ENCODE measurements at places on chromosomes 4 and X. TPM values are rescaled to one million over a fixed set of nuclear protein-coding genes. Genes with fewer than 3 reads are reported as not detected.

GRCh38 chr4:150960079-150960478, 55.0 kb downstream of the LRBA start:
- no peak for DNase-seq

- DNase-seq, result peak; percentile 75
These were observed 32.9 kb downstream of the PIGG start for GRCh38 chr4:531721-532565.

DNA sequence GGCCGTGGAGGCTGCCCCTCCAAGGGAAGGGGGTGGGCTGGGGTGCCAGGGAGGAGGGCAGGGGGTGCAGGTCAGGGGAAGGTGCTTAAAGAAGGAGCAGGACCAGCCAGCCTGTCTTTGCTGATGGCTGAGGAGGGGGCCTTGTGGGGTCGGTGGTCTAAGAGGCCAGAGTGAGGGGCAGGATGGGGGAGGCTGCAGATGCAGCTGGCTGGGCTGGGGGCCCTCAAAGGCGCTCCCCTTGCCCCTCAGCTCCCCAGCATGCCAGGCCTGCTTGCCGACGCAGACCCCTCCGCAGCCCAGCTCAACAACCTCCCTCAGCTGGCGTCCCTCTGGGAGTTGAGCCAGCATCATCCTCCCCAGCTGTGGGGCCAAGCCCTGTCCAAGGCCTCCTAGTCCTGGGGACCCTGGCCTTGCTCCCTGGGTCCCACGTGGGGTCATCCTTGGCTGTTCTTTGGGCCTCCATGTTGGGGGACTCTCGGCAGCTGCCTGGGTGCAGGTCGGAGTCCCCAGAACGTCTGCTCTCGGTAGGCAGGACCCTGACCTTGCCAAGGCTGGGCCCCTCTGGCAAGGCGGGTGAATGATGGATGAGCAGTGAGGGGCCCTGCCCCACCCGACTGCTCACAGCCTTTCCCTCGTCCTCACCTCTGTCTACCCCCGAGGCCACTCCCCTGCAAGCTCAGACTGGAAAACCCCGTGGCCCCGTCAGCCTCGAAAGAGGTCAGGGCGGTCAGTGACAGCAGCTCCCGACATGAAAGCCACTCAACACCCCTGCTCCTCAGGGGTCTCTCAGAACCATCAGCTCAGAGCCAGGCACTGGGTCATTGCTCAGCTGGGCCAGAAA, 119.4 kb downstream of the FAM53A start:
- DNase-seq, result no peak

DNA sequence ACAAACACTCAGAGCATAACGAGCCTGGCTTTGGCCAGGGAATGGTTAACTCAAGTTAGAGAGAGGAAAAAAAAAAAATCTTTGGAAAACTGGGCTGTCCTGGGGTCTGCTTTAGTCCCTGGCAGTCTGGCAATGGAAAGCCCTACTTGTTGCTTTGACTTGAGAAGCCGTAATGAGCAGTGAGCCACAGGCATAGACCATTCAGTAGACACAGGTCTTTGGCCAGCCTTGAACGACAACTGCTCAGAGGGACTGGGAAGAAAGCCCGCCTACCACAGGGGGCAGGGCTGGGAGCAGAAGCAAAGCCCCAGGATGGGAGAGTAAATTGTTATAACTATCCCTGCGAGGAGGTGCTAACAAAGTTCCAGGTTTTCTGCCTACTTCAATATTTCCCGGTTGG, 25.9 kb downstream of the SLC25A43 start:
- DNase-seq, result no peak

FGFBP1 gene
- total RNA-seq, result 141 TPM

DNA sequence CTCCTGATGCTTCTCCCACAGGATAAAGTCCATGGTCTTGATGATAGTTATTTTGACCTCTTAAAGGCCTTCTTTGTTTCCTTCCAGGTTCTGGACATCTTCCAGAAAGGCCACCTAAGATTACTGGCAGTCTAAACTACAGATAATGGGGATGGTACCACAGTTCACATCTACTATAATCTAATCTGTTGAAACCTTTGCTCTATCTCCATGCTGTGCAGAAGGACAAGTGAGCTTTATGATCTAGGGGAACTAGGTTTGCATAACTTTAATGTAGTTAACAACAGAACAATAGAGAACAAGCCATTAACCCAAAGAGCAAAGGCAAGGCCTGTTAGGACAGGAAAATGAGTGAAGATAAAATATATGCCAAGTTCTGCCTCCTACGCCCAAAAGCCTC, 103.9 kb upstream of the KLHL13 start:
- no peak for DNase-seq
